ENCODE measurements at places on chromosomes 4 and X.
A peak's percentile ranks its signal among the peaks of the same experiment; 100 is the strongest.

GRCh38 chr4:54647070-54647469 is 10.7 kb upstream of the KIT start:
- no peak overlapping the region for H3K27ac ChIP-seq
- H3K27me3 ChIP-seq: no peaks in the 10 kb centered on the region
- no peak for DNase-seq
- no peaks in the 10 kb centered on the region for H3K36me3 ChIP-seq
- H3K4me1 ChIP-seq: peaks cover 4% of the 10 kb centered on the region

- no peak overlapping the region for H3K4me3 ChIP-seq
- H3K27ac ChIP-seq: no peak overlapping the region
- no peaks in the 10 kb centered on the region for H3K4me1 ChIP-seq
- DNase-seq: no peak
- H3K36me3 ChIP-seq: no peaks in the 10 kb centered on the region
Measured at GRCh38 chr4:79249881-79250503, 75.9 kb downstream of the NAA11 start.

GRCh38 chr4:143701365-143701764 is 890 bp upstream of the FREM3 start:
- peaks cover 9% of the 10 kb centered on the region for H3K4me1 ChIP-seq
- peaks cover 36% of the 10 kb centered on the region for H3K27me3 ChIP-seq
- H3K27ac ChIP-seq: no peak overlapping the region
- no peak for DNase-seq
- H3K4me3 ChIP-seq: no peak overlapping the region

- DNase-seq: no peak
- H3K36me3 ChIP-seq: no peaks in the 10 kb centered on the region
- H3K4me3 ChIP-seq: no peak overlapping the region
- H3K4me1 ChIP-seq: no peaks in the 10 kb centered on the region
Measured at GRCh38 chrX:108347800-108348199, 90.4 kb downstream of the COL4A6 start.

DNA sequence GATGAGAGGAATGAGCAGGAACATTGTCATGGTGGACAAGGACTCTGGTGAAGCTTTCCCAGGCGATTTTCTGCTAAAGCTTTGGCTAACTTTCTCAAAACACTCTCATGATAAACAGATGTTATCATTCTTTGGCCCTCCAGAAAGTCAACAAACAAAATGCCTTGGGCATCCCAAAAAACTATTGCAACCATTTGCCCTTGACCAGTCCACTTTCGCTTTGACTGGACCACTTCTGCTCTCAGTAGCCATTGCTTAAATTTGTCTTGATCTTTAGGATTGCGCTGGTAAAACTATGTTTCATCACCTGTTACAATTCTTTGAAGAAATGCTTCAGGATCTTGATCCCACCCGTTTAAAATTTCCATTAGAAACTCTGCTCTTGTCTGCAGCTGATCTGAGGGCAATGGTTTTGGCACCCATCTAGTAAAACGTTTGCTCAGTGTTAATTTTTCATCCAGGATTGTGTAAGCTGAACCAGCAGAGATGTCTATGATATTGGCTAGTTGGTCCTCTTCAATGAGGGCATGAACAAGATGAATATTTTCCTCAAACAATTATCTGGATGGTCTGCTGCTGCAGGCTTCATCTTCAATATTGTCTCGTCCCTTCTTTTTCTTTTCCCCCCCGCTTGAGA is 14.8 kb downstream of the TBC1D1 start:
- H3K27me3 ChIP-seq: no peaks in the 10 kb centered on the region
- H3K4me1 ChIP-seq: peaks cover 2% of the 10 kb centered on the region
- no peaks in the 10 kb centered on the region for H3K36me3 ChIP-seq
- H3K27ac ChIP-seq: no peak overlapping the region
- no peak for DNase-seq

DNA sequence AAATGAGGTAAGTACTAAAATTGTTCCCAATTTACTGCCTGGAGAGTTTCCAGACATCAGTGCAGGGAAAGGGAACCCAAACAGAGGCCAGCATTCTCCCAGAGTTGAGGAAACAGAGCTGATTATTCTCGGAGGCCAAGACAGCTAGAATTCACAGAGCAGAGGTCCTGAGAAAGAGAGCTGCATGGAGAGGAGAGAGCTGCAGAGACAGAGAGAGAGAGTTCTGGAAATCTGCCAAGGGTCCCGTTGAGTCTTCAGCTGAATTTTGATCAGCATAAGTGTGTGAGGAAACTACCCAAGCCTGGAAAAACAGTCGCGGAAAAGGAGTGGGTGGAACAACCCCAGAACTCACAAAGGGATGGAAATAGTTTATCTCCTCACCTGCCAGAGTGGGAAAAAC is 43.8 kb upstream of the GPR173 start:
- no peak for DNase-seq
- H3K4me3 ChIP-seq: no peak overlapping the region
- H3K27me3 ChIP-seq: peaks cover 10% of the 10 kb centered on the region

DNA sequence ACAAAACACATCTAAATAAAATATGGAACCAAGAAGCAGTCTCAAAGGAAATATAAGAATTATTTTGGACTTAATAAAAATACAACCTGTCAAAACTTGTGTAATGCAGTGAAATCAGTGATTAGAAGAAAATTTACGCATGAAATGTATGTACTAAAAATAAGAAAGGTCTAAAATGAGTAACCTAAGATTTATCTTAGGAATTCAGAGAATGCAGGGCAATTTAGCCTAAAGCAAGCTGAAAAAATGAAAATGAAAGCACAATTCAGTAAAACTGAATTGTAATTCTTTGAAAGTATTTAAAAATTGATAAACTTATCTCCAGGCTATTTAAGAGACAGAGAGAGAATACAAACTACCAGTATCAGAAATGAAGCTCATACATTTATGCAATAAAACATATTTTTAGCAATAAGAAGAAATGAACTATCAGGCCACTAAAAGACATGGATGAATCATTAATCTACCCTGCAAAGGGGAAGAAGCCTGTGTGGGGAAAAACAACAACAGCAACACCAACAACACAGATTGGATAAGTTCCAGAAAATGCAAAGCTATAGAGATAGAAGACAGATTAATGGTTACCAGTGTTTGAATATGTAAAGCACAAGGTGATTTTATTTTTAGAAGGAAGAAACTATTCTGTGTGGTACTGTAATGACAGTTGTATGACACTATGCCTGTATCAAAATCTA is 442.0 kb upstream of the ADGRL3 start:
- H3K27me3 ChIP-seq: no peaks in the 10 kb centered on the region
- no peaks in the 10 kb centered on the region for H3K36me3 ChIP-seq
- no peaks in the 10 kb centered on the region for H3K4me1 ChIP-seq

- no peaks in the 10 kb centered on the region for H3K27me3 ChIP-seq
- H3K4me3 ChIP-seq: no peak overlapping the region
- H3K36me3 ChIP-seq: peaks cover 10% of the 10 kb centered on the region
- H3K27ac ChIP-seq: no peak overlapping the region
- no peaks in the 10 kb centered on the region for H3K4me1 ChIP-seq
Measured at GRCh38 chr4:186149872-186150271, 41.5 kb upstream of the CYP4V2 start.

GRCh38 chrX:147912093-147912801 is 528 bp downstream of the FMR1 start:
- peak overlapping the region; percentile 98 for H3K4me3 ChIP-seq
- H3K36me3 ChIP-seq: no peaks in the 10 kb centered on the region
- peak overlapping the region; percentile 100 for H3K27ac ChIP-seq
- DNase-seq: no peak

DNA sequence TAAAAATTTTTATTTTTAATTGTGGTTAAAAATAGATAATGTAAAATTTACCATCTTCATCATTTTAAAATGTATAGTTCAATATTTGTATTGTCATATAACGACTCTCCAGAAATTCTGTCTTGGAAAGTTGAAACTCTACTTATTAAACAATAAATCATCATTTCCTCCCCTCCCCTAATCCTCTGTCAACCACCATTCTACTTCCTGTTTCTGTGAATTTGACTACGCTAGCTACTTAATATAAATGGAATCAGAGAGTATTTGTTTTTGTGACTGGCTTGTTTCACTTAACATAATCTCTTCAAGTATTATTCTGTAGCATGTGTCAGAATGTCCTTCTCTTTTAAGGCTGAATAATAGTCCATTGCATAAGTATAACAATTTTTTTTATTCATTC is 729.0 kb upstream of the AADAT start:
- no peaks in the 10 kb centered on the region for H3K4me1 ChIP-seq
- no peak overlapping the region for H3K4me3 ChIP-seq
- H3K36me3 ChIP-seq: no peaks in the 10 kb centered on the region
- no peak overlapping the region for H3K27ac ChIP-seq
- no peak for DNase-seq
- no peaks in the 10 kb centered on the region for H3K27me3 ChIP-seq
